ENCODE measurements at places on chromosomes 11 and 22.
A peak's percentile ranks its signal among the peaks of the same experiment; 100 is the strongest.

DNA sequence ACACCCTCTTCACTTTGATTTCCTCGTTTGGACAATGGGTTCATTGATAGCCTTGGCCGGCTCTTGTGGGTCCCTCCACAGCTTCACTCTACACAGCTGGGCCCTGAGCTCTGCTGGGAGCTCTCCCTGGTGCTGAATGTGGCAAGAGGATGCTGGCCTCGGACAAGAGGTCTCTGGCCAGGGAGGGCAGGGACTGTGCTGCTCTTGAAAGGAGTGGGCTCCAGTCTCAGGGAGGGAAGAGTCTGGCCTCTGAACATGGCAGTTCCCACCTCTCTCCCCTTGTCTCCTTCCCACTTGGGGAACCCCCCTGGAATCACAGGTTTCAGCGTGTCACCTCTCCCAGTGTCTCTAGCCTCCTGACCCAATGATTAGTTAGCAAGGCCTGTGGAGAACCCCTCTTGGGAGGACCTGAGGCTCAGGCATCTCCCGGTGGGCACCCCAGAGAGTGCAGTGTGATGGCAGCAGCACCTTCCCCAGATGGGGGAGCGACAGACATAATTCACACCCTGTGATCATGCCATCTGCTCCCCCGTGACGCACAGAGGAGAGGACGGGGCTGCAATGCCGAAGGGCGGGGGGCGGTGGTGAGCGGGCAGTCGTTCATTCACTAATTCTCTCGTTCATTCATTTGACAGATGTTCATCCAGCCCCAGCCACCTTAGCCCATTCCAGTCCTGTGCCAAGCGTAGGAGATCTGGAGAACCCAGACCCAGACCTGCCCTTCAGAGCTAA is 2.8 kb upstream of the CABP7 start:
- DNase-seq, result no peak

GRCh38 chr22:37538590-37539357 is 19.6 kb upstream of the CARD10 start:
- peak; percentile 74 for DNase-seq

GRCh38 chr22:45535290-45535689 is 32.6 kb downstream of the FBLN1 start:
- no peak for DNase-seq

GRCh38 chr11:114353443-114353842 is 46.9 kb downstream of the C11orf71 start:
- DNase-seq, result no peak

DNA sequence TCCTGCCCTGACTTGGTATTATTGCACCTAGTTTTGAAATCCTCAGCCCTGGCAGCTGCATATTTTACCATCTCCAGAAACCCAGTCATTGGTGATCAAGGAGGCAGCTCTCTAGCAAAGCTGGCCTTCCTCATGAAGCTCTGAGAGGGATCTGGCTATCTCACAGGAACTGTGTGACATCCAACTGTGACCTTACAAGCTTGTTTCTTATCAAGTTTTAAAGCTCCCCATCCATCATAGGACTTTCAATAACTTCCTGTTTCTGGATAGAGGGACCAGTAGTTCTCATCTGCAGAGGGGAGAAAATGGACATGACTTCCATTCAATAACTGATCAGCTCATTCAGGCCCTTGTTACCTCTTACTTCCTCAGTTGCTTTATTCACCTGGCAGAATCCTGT is 18.2 kb downstream of the CALCA start:
- DNase-seq, result no peak

DNA sequence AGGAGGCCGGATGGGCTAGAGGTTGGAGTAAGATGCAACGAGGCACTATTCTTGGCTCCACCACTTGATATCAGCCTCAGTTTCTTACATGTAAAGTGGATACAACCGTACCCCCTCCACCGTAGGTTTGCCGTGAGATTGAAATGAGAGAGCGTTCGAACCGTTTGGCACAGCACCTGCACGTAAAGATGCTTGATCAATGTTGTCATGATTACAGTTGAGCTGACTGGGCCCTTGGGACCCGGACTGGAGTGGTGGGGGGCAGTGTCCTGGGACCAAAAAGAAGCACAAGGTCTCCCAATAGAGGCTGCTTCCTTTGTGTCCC is 3.7 kb downstream of the APOC3 start:
- DNase-seq, result no peak

- DNase-seq, result no peak
Measured at GRCh38 chr11:43688394-43688793, 7.9 kb downstream of the HSD17B12 start.

DNA sequence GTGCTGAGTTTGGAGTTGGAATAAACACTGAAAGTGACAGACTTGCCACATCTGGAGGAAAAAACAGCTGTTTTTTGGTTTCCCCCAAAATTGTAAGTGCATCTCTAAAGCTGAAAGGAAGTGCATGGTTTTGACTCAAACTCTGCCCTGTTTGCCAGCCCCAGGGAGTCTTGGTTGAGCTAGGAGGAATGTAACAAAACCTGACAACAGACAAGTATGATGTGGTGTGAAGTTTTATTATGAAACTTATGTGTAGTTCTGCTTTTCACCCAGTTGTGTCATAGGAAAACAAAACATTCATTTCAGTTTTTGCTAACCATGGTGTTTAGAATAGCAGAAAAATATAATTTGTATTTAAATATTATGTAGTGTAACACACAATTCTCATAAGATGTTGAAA is 31.7 kb upstream of the PDE3B start:
- DNase-seq, result no peak
